ENCODE measurements at places on chromosomes 11 and 22.

DNA sequence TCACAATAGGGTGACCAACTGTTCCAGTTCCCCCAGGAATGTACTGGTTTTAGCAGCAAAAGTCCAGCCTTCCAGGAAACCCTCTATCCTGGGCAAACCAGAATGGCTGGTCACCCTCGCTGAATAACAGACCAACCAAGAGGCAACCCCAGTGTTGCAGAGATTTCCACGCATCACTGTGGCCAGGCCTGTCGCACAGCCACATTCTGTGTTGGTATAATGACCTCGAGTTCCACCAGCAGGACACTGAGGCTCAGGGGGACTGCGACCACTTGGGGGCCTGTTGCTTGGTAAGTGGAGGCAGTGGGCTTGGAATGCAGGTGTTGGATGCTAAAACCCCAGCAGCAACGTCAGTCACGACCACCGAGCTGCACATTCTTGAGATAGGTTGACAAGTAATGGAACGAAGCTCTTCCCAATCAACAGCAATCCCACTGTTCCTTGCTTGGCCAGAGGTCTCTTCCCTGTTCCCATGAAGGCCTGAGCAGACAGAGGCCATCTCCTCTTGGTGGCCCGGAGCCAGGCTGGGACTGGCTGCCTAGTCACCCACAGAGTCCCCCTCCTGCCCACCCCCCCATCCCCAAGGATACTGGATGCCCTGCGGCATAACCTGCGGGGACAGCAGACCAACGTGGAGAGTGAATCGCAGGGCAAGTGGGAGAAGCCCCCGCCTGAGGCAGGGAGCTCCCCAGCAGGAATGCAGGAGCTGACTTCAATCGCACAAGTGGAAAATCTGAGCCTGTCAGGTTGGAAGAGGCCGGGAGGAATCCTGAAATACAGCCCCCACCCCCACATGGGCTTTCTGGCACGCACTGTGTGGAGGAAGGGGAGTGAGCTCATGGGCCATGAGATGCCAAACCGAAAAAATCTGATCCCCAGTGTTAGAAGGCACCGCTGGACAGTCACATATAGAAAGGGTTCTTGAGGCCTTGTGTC is 43.4 kb upstream of the MN1 start:
- no peak for DNase-seq

GRCh38 chr22:44672632-44673031 is 29.4 kb upstream of the PRR5 start:
- no peak for DNase-seq

DNA sequence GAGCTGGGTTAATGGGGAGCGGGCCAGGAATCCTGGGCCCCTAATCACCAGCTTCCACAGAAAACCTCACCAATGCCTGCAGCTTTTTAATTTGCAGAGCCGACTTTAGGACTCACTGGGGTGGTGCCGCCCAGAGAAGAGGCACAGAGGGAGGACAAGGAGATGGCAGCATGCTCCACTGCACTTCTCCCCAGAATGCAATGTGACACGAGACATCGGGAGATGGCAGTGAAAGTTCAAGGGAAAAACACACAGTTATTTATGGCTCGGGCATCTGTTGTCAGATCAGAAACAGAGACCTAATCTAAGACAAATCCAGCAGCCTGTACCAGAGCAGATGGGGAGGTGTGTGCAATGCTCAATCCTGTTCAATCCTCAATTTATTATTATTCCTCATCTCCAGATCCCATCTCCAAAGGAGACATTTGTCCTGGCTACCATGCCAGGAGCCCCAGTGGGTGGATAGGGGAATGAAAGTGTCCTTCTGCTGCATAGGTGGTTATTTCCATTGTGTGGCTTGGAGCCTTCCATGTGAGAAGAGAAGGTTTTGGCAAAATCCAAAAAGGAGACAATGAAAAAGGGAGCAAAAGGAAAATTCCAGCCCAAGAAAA is 250.0 kb downstream of the NXPE2 start:
- no peak for DNase-seq

DNA sequence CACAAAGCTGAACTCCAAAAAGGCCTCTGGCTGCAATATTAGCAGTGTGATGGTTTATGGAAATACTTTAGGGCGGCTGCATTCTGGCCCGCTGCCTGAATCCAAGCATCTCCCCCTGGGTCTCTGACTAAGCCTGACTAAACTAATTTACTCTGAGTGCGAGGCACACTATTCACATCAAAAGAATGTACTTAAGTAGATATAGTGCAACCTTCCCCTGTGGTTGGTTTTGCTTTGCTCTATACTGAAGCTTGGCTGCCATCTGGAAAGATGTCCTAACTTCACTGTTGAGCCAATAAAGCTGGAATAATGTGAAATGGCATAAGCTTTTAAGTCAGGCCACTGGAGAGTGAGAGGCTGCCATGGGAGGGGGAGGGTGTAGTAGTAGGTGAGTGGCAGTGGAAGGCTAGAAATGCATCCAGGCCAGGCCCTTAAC is 321.6 kb downstream of the AASDHPPT start:
- DNase-seq: peak; percentile 99

GRCh38 chr11:15229069-15229468 is 114.3 kb downstream of the INSC start:
- DNase-seq: peak; percentile 23

- peak; percentile 19 for DNase-seq
Measured at GRCh38 chr11:46413760-46414465, 22.3 kb upstream of the CHRM4 start.

GRCh38 chr11:87425943-87426342 is 388.2 kb downstream of the TMEM135 start:
- peak; percentile 96 for DNase-seq

GRCh38 chr22:40728731-40729189 is 49.5 kb downstream of the MCHR1 start:
- peak; percentile 30 for DNase-seq

GRCh38 chr22:37880668-37881440 is 25.2 kb upstream of the MICALL1 start:
- peak; percentile 53 for DNase-seq

- DNase-seq: no peak
Measured at GRCh38 chr11:36060926-36061325, 117.1 kb downstream of the LDLRAD3 start.

- peak; percentile 71 for DNase-seq
Measured at GRCh38 chr22:32469799-32470212, 4.8 kb upstream of the FBXO7 start.
